ENCODE measurements at places on chromosomes 12 and 14.

DNA sequence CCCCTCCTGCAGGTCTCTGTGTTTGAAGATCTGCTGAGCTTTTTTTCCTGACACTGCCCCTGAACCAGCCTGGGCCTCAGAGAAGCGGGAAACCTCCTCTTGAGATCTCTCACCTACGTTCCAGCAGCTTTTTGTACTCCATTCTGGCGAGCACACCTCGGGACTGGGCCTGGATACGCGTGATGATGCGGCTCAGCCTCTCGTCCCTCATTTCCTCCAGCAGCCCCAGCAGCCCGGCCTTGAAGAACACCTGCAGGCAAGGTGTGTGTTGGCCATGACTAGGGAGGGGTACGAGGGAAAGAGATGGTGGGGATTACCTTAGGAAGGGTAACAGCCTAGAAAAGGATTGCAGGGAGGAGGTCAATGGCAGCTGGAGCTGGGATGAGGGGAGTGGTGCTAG, 10.3 kb downstream of the MYH7 start:
- no peak for DNase-seq

GRCh38 chr14:98144964-98145363, 1127.0 kb downstream of the BCL11B start:
- no peak for DNase-seq

GRCh38 chr12:123083661-123084571, 67.0 kb downstream of the PITPNM2 start:
- no peak for DNase-seq

GRCh38 chr14:23401291-23401690, 6.8 kb downstream of the MYH6 start:
- no peak for DNase-seq

GRCh38 chr12:94898388-94898787, 105.1 kb downstream of the NDUFA12 start:
- no peak for DNase-seq

GRCh38 chr12:98830657-98831056, 185.6 kb downstream of the APAF1 start:
- DNase-seq: no peak

- DNase-seq: no peak
Observed at GRCh38 chr14:50875359-50876070, 3.7 kb downstream of the ABHD12B start.

GRCh38 chr12:47698055-47698454, 7.8 kb downstream of the RPAP3 start:
- DNase-seq: no peak

DNA sequence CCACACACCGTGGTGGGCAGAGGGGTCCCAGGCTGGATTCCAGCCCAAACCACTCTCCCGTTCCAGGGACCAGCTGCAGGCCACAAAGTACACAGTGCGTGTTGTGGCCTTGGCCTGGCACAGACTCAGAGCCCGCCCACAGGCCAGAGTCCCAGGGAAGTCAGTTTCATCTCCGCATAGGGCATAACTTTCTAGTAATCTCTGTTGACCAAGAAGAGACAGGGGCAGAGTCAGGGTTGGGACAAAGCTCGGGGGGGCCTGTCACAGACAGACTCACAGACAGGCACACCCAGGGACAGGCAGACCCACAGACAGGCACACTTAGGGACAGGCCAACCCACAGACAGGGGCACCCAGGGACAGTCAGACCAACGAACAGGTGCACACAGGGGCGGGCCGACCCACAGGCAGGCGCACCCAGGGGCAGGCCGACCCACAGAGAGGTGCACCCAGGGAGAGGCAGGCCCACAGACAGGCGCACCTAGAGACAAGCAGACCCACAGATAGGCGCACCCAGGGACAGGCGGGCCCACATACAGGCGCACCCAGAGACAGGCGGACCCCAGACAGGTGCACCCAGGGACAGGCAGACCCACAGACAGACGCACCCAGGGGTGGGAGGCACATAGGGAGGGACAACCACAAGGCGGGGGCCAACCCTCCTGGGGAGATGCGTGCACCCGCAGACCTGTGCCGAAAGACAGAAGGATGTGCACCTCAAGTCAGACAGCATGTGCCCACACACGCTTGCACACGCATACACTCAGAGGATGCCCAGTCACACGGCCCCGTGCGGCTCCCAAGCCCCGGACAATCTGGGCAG, 323.3 kb upstream of the RTL1 start:
- no peak for DNase-seq

DNA sequence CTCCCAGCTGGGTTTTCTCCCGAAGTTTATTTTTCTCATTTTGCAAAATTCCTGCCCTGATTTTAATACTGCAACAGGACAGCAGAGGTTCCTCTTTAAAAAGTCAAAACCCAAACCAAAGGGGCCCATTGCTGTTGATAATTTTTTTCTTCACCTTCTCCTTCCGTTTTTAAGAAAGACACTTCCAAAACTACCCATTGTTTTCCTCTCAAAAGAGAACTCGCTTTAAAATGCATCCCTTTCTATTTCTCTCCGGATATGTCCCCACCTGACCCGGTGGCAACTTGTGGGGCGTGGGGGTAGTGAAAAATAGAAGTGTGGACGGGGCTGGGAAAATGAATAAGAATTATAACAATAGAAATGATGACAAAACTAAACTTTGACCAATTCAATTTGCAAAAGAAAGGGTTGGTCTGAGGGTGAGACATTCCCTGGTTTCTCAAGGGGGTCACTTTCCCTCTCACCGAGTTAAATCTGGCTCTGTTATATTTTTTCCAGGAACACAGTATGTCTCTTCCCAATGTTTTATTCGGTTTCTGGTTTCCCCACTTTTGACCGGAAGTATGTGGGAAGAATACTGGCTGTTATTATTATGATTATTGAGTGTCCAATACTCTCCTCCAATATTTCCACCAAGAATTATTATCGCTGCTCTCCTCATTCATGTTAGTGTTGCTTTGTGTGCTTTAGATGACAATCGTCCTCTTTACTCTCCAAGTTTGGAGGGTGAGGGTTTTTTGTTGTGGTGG, 4.1 kb upstream of the TBX5 start:
- no peak for DNase-seq

DNA sequence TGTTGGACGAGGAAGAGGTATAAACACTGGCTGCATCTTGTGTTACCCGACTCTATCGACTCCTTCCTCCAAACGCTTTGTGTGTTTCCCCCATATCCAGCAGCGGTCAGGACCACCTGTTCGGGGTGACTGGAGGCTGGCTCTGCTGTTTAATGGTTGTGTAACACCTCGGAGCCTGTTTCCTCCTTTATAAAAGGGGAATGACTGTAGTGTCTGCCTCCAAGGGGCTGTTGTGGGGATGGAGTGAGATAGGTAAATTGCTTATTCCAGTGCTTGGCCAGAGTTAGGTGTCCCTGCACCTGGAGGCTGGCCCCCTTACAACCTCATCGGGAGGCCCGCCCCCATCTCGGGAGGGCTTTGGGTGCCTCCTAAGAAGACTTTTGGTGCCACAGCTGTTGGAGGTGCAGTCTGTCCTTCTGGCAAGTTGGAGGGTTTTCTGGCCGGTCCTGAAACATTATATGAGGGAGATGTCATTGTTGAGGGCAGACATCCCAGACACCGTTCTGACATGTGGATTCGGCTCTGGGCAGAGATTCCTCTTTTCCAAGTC, 1.1 kb downstream of the MLXIP start:
- DNase-seq: peak; percentile 35

- DNase-seq: no peak
Observed at GRCh38 chr14:72663076-72663487, 230.8 kb downstream of the DPF3 start.

DNA sequence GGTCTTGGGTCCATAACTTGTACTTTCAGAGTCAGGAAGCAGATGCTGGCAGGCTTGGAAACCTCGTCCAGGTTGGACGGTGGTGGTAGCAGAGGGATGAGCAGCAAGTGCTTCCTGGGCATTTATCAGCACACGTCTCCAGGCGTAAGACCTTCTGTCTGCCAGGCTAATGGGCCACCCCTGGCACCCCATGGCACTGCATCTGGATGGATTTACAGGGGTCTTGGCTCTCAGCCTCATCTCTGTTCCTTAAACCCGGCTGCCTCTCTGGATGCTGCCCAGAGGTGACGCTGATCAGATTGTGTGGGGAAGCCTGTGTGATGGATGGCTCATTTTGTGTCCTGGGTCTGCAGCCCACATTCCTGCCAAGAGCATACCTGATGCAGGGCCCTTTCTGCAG, 145.1 kb downstream of the TSPAN9 start:
- no peak for DNase-seq

DNA sequence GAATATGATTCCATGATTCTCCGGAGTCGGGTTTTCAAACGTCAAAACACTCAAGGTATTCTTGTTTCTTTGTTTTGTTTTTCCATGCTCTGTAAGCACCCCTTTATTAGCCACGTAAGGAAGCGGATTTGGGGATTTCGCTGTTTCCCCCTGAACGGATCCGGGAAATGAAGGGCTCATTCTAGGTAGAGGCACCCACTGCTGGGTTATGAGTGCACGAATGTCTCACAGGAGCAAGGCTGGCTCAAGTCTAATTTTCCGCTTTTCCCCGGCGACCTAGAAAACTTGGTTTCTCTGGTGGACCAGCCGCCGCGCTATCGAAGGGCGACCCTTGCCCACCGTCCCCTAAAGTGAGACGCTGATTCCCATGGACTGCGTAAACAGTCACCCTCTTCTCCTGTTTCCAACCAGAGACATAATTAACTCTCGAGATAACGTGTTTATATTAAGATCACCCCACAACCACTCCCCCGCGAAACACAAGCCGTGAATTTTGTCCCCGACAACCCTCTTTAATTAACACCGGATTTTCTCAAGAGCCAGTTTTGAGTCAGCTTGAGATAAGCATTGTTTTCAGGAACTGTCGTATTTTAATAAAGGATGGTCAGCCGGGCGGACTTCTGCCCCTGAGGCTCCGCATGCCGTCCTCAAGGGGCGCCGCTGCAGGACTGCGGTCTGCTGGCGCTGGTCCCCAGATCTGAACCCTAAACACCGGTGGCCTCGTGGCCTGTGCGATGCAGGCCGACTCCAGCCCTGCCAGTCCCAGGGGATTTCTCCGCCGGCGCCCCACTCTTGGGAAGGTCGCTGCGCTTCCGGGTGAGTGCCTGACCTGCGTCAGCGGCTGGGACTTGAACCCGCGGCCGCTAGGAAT, 515 bp upstream of the ABCC9 start:
- no peak for DNase-seq

- no peak for DNase-seq
Observed at GRCh38 chr12:24460506-24460905, 488.4 kb downstream of the BCAT1 start.

- peak; percentile 41 for DNase-seq
Observed at GRCh38 chr12:57522887-57523705, 472 bp downstream of the MBD6 start.

DNA sequence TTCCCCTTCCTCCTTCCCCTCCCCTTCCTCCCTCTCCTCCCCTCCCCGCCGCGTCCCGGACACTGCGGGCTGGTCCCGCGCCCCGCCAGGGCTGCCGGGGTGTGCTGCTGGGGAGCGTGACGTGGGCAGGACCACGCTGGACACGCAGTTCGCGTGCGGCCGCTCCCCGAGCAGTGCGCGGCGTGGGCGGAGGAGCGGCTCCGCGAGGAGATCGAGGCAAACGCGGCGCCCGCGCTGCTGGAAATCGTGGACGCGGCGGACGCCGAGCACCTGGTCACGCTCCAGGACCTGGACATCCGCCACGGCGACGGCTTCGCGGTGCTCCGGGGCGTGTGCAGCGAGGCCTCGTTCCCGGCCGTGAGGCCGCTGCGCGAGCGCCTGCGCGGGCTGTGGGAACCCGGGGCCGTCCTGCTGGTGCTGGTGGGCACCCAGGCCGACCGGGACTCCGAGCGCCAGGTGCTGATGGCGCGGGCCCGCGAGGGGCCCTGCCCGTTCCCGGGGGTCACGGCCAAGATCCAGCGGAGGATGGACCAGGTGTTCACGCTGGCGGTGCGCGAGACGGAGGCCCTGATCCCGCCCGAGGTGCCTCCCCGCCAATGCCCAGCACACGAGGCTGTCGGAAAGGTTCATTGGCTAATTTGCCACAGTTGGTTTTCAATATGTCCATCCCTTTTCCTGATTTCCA, 84.3 kb downstream of the TNFAIP2 start:
- no peak for DNase-seq

GRCh38 chr12:110228756-110229155, 52.3 kb upstream of the ATP2A2 start:
- DNase-seq: no peak

DNA sequence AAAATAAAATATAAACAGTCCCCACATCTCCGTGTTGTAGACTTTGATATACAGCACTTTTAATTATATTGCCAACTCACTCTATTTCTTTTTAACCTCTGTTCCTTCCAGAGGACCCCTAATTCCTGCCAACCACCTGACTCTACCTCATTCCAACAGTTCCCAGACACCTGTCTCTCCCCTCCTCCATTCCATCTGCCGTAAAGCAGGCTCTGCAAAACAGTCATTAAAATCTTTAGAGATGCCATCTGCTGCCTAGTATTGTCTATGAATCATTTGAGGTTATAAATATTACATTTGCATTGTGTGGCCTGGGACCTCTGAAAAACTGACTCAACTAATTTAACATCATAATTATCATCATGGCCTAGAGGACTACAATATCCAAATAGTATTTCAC, 148.8 kb upstream of the DCN start:
- DNase-seq: no peak

GRCh38 chr14:62084020-62084419, 321.8 kb downstream of the SNAPC1 start:
- no peak for DNase-seq

DNA sequence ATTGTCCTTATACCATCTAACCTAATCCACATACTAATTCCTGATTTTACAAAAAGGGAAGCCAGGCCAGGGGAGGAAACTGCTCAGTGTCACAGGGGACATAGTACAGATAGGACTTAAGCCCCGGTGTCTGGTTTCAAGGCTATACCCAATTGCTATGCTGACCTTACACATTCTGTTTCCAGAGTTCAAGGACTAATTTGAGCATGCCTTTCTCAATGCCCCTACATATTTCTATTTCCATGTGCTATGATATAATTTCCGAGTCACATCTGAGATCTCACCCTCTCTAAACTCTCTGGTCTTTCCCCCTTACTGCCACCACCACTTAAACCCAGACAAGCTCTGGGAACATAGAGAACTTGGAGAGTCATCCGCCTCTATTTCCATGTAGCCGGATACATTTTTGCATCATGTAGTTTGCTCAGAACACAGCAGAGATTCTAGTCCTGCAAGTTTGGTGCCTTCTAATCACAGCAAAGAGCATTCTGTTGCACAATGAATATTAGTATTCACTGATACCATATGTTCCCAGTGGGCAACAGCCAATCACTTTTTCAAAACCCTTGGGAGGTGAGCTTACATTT, 34.2 kb downstream of the PPM1H start:
- DNase-seq: no peak

DNA sequence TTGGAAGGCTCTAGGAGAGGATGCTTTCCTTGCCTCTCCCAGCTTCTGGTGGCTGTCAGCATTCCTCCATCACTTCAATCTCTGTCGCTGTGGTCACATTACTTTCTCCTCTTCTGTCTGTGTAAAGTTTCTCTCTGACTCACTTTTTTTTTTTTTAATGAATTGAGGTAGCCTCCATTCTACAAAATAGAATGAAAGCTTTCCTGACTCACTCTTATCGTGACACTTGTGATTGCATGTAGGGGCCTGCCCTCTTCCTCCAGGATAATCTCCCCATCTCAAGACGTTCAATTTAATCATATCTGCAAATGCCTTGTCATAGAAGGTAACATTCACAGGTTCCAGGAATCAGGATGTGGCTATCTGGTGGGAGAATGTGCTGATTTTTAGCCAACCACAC, 153.5 kb upstream of the HMGA2 start:
- DNase-seq: no peak

Data from hematopoietic multipotent progenitor cell treated with erythropoietin and hydrocortisone succinate and interleukin-3 and kit ligand, for 15 days (in vitro differentiated cells).